Activated CD8-positive, alpha-beta memory T cell treated with anti-CD3 and anti-CD28 coated beads, Interleukin-2, amount 50 U/mL, for 48 hours (primary cell): ENCODE measurements at places on chromosomes 2 and 18.

GRCh38 chr18:3401669-3402620 lies 48.0 kb upstream of the TGIF1 start:
- no peak for DNase-seq

DNA sequence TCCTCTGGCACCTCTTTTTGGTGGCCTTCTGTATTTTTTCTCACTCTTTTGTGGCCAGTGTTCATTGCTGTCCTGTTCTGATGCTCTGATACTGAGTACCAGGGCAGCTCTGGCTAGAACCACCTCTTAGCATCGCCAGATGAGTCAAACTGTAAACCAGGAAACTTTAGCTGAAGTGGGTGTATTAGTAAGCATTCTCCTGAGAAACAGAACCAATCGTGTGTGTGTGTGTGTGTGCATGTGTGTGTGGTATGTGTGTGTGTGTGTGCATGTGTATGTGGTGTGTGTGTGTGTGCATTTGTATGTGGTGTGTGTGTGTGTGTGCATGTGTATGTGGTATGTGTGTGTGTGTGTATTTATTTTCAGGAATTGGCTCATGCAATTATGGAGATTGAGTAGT lies 166.3 kb upstream of the SKOR2 start:
- DNase-seq = no peak

DNA sequence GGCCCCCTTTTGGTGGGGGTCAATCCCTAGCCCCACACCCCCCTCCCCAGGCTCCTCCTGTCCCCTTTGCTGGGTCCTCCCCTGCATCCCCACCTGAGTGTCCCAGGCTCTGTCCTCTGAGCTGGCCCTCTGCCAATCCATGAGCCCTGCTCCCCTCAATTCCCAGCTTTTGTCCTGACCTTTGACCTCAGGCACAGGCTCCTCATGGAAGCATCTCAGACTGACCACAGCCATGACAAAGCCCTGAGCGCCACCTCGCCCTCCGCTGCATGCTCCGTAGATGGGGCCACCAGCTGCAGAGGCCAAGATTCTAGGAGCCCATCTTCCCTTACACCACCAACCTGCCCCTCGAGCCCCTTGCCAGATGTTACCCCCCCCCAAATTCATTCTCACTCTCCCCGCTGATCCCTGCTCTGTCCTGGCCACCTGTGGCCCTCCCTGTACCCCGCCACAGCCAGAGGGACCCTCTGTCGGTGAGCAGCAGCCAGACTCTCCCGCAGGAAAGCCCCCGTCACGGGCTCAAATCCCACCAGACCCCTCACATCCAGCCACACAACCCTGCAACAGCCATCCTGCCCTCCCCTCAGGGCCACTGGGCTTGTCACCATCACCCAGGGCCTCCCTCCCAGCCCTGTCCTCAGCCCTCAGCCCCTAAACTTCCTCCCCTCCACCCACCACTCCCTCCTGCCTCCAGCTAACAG lies 206.0 kb downstream of the MGAT5 start:
- DNase-seq = peak; percentile 40

GRCh38 chr2:44718431-44718830 lies 223.1 kb upstream of the SIX3 start:
- DNase-seq = no peak

- no peak for DNase-seq
Observed at GRCh38 chr2:28439763-28440162, 47.1 kb downstream of the FOSL2 start.

DNA sequence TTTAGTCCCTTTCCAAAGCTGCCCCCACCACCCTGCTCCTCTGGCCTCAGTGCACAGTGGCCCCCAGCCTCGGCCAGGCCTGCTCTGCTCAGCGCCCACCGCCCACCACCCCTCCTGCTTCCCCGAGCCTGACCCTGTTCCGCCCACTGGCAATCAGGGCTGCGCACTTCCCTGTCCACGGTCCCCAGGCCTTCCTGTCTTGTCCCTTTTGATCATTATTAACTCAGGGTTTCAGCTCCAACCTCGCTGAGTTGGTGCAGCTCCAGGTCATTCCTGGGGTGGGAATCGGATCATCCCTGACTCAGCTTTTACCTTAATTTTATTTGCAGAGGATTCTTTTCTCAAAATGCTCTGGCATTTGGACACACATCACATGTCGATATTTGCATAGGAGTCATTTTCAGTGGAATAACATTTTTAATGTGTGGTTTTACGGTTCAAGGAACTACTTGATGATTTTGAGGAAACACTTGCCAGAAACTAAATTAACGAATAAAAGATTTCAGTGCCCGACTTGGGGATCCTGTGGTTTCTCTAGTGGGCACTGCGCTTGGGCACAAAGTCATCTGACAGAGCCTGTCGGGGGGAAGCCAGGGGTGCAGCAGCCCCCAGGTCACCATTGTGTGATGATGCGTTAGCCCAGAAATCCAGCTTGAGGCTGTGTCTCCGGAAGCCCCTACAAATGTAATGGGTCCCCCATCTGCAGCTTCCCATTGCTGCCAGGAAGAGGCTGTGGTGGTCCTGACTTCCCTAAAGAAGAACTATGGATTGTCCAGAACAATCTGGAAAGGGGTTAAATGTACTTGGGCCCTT lies 1.0 kb upstream of the ESPNL start:
- peak; percentile 49 for DNase-seq

DNA sequence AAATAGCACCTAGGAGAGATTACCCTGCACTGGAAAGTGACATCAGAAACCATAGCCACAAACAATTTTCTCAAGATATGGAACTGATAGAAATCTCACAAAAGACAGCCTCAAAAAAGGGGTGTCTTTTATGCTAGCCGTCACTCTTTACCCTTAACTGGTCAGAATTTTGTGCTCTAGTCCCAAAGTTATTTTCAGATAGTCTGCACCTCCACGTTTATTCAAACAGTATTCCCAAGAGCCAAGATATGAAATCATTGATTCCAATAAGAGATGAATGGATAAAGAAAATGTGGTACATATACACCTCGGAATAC lies 23.5 kb upstream of the PMAIP1 start:
- no peak for DNase-seq

- DNase-seq = peak; percentile 73
Observed at GRCh38 chr2:232901736-232902578, 31.9 kb downstream of the SNORC start.

- no peak for DNase-seq
Observed at GRCh38 chr2:42267530-42267929, 93.5 kb downstream of the COX7A2L start.

DNA sequence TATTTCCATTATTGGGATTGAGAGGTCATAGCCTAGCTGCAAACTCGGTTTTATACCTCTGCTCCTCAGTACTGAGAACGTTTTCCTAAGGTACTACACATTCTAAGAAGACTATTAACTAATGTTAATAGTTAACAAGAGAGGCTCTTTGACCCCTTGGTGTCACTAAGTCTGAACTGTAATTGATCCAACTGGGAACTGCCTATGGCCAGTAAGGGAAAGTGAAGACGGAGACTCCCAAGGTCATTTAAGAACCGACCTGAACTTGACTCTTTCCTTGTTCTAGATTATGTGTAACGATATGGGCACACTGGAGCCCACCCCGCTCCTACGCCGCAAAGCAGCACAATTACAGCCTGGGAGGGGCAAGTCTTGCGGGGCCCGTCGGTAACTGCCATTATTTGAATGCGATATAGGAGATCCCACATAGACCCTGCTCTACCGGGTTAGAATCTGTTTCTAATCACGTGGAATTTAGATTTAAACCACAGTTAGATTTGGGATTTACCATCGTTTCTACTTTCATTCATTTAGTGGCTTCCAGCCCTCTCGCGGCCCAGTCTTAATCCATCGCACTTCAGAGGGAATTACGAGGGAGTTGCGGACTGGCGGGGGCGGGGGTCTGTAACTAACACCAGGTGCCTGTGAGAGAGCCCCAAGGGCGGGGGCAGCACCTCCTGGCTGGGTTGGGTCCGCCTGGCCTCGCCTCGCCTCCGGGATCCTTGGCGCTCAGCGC lies 84.1 kb upstream of the EPB41L3 start:
- DNase-seq = peak; percentile 50

- no peak for DNase-seq
Observed at GRCh38 chr2:239093952-239094351, 246.1 kb downstream of the TWIST2 start.

DNA sequence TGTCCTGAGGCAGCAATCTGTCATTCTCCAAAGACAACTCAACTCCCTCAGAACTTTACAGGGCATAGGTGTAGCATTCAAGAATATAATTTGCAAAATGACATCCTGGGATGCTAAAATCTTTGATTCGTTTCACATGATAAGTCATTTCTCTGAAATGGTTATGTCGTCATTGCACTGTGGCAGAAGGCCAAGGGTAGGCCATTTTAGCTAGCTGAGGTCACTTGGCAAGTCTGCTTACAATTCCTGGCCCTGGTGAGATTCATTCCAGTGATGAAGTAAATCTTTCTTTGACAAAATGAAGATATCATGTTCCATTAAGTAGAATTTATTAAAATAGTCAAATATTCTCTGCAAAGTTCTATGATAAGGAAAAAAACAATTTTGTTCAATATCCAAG lies 1410.3 kb upstream of the LRRTM1 start:
- DNase-seq = no peak

DNA sequence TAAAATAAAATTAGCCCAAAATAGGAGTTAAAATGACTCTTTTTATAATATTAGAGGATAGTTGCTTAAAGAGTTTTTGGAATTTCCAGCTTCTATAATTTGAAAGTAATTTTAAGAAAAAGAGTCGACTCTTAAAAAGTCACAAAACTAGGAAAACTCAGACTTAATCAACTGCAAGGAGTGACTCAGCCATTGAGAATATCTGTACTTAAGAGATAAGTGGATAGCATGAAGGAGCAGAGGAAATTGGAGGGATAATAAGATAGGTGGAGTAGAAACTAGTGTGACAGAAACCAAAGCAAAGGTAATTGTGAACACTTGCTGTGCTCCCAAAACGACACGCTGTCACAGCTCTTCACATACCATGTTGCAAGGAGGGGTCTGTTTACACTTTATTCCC lies 8.4 kb downstream of the RSAD2 start:
- DNase-seq = no peak

DNA sequence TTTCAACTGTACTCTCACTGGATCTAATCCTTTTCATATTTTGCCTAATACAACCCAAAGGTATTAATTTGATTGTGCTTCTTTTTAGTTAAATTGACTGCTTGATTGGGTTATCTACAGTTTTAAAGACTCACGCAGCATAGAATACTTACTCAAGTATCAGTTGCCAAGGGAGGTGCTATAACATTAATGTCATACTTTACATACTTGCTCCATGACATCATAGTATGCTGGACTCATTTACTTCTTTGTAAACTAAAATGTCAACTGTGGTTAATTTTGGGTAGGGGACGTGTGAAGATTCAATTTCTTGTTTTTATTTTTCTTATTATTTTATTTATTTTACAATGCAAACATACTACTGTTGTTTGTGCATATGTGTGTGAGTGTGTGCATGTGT lies 716.2 kb upstream of the VRK2 start:
- DNase-seq = no peak

DNA sequence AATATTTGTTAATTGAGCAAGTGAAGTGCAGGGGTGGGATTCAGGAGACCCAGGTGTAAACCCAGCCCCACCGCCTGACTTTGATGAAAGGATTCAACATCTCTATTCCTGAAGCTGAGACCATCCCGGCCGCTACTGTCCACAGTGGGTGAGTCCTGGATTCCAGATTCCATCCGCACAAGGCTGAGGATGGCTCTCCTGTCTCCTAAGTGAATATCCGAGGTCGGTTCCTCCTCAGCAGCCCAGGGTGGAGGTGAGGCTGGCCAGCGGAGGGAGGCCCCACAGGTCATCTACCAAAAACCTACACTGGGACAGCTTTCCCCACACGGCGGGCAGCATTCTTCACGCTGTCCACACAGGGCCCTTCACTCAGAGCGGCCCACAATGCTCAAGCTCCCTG lies 57.6 kb downstream of the ACKR3 start:
- DNase-seq = no peak

DNA sequence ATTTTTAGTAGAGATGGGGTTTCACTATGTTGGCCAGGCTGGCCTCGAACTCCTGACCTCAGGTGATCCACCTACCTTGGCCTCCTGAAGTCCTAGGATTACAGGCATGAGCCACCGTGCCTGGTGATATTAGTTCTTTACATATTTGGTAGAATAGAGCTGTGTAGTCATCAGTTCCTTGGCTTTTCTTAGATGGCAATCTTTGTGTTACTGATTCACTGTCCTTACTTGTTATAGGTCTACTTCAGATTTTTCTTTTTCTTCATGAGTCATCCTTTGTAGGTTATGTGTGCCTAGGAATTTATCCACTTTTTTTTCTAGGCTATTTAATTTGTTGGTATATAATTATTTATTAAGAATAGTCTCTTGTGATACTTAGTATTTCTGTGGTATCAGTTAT lies 30.3 kb upstream of the ZSWIM2 start:
- no peak for DNase-seq

GRCh38 chr18:23487738-23488570 lies 15.4 kb upstream of the RMC1 start:
- peak; percentile 62 for DNase-seq
